Amniotic stem cell (primary cell): ENCODE measurements at places on chromosomes 6 and 20.
A peak's percentile ranks its signal among the peaks of the same experiment; 100 is the strongest.

DNA sequence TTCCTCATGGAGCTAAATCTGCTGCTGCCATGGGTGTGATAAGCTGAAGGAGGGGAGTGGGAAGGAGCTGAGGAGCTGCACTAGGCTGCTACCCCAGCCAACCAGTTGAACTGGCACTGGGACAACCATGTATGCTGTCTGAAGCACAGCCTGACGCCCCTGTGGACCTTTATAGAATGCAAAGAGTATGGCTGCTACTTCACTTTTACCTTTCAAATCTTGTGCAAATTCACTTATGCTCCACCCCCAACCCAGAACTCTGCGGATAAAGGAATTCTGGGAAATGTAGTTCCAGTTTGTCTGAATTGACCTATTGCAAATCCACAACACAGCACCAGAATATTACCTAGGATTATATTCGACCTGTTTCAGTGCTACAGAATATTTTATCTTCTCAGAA, 217.4 kb upstream of the SLC35B3 start:
- no peak for DNase-seq

GRCh38 chr6:43101497-43101896, 25.4 kb downstream of the PTK7 start:
- DNase-seq = no peak

DNA sequence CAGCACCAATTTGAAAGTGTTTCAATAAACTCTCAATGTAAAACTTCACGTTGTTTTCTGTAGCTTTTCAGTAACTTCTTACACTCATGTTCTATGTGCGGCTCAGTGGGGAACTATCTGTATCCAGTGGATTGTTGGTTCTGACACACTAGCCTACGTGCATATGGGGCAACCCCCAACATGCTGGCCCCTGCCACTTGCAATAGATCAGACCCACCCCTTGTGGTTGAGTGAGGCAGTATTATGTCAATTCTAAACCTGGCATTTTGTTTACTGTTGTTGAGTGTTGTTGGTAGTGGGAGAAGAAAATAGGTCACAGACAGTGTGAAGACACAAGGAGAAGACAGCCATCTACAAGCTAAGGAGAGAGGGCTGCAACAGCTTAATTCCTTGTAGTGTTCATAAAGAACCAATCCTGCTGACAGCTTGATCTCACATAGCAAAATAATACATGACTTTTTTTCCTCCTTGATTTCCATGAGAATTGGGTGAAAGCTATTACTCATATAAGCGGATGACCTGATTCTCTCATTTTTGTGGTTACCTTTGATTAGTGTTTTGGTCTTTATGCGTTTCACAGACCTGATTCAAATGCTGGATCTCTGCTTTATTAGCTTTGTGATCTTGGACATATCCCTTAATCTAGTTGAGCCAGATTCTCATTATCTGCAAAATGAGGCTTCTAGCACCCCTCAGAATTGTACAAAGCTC, 320.4 kb downstream of the LAMA2 start:
- DNase-seq = no peak

- no peak for DNase-seq
These were observed 2.5 kb downstream of the C6orf118 start for GRCh38 chr6:165306955-165307354.

- DNase-seq = no peak
These were observed 158.8 kb downstream of the NKAIN2 start for GRCh38 chr6:123962508-123962907.

DNA sequence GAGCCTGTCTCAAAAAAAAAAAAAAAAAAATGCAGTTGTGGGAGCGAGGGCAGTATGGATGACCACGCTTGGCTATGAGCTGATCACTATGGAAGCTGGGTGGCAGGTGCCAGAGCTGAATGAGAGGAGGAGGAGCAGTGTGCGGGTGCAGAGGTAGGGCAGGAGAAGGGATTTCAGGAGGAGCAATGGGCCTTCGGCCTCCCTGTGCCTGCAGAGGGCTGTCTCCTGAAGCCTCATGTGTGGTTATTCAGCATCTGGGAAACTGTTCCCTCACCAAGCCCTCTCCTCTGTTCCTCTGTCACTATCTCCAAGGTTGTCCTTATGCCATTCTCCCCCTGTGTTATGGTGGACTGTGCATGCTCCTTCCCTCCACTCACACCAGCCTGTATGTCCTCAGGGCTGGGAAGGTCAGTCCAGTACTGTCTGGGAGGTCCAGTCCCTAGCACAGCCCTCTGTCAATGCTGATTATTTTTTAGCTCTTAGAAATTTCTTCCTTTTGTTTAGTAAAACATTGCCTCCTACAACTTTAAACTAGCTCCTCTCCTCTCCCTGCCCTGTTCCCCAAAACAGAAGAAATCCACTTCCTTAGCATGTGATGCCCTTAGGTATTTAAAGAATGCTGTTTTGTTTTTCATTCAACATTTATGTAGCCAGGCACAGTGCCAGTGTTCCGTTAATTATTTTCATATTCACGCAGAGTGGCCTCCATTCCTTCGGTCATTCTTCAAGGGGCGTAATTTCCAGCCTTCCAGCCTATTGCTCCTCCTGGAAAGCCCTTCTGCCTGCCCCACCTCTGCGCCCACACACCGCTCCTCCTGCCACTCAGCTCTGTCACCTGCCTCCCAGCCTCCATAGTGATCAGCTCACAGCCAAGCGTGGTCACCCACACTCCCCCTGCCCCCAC, 48.9 kb downstream of the CNBD2 start:
- DNase-seq = peak; percentile 51
